ENCODE measurements at places on chromosomes 2 and 18.

DNA sequence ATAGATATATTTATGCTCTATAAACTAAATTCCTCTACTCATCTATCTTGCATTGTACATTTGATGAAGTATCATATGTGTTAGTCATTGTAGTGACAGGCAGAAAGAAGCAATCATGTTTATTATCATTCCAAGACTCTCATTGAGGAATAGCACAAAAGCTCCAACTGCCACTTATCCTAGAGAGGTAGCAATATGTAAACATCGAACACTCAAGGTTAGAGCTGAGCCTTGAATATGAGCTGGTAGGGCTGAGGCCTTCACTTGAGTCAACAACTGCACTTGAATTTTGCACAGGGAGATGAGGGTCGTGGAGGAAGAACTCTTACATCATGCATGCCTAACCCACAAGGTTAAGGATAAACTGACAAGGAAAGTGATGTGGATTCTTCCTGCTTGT, 900.9 kb downstream of the CPS1 start:
- DNase-seq = no peak

DNA sequence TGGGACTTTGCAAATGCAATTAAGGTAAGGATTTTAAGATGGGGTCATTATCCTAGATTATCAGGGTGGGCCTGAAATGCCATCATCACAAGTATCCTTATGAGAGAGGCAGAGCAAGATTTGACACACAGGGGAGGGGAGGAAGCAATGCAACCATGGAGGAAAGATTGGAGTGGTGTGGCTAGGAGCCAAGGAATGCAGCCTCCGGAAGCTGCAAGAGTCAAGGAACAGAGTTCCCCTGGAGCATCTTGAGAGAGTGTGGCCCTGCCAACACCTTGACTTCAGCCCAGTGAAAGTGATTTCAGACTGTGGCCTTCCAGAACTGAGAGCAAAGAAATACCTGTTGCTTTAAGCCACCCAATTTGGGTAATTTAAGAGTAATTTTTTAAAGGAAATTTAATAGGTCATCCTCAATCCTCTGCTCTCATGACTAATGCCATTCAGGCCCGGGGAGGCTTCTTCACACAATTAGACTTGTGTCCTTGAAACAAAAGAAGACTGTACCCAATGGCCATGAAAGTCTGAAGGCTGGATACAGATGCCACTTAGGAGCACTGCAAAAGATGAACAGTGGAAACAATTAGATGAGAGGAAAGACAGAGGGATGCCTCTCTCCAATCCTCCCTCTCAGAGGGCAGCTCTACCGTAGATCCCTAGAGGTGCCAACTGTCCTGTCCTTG, 250.3 kb upstream of the ID2 start:
- DNase-seq = no peak

DNA sequence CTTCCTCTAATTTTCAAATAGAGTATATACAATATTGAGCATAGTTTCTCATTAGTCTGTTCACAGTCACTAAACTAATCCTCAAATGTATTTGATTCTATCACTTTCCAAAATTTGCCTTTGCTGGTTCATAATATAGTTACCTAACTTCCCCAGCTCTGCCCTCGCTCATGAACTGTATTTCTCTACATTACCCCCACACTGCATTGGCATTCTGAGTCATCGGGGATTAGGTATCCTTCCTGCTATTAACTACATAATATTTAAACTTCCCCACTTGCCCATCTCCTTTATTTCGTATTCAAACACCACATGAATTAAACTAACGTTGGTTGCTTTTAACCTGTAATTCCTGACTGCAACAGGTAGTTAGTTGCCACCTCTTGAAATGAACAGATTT, 14.8 kb upstream of the CLASP1 start:
- no peak for DNase-seq

DNA sequence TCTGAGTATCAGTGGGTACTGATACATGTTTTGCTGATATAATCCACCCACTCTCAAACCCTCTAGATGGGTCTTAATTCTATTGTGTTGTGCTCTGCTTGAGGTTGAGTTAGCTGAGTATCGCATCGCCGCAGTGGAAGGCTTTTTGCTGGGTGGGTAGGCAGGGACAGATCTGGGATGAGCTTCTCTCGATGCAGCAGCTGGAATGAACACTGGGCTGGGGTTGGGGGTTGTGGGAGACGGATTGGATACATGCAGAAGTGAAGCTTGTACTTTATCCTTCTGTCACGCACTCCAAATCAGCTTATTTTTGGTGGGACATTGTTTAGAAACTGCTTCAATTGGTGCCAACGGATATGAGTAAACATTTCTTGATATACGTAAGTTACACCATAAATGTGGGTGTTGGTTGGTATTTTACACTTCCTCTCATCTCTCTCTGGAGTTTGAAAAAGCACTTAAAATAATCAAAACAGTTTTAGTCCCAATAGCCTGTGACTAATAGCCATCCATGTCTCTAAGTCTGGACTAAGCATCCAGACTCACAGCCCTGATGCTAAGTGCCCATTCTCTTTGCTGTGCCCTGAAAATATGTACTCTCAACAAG, 107.1 kb downstream of the POLE4 start:
- DNase-seq = no peak

GRCh38 chr2:165561516-165561915, 92.0 kb downstream of the CSRNP3 start:
- DNase-seq = no peak

GRCh38 chr18:39841482-39842365, 2113.3 kb upstream of the PIK3C3 start:
- peak; percentile 94 for DNase-seq

DNA sequence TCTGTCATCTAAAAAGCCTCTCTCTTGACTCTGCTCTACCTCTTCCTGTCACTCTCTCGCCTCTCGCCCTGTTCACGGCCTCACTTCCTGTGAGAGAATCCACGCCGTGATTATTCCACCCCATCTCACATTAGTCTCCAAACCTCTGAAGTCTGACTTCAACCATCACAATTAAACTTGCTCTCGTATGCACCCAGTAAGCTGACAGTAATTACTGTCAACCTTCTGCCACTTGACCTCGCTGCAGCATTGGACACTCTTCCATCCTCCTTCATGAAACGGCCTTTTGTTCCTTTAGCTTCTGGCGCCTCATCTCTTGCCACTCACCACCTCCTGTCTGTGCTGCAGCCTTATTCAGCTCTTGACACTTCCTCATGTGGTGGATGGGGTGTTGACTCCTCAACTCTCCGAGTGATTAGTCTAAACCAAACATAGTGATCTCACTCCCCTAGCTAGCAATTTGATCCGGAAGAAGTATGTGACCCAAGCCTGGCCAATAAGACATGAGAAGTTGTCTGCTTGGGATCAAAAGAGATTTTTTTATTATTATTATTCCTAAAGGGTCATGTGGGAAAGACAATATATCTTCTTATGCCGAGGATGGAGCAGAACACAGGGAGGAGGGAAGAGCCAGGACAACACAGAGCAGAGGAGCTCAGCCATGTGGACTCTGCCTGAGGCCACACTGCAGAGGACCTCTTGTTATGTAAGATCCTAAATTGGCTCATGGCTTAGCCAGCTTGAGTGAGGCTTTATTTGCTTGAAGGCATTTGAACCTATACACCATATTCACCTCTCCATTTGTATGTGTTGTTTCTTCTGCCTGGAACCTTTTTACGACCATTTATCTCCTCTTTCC, 38.4 kb upstream of the MYO1B start:
- DNase-seq = no peak

- no peak for DNase-seq
Observed at GRCh38 chr2:136131484-136131960, 13.6 kb upstream of the CXCR4 start.

DNA sequence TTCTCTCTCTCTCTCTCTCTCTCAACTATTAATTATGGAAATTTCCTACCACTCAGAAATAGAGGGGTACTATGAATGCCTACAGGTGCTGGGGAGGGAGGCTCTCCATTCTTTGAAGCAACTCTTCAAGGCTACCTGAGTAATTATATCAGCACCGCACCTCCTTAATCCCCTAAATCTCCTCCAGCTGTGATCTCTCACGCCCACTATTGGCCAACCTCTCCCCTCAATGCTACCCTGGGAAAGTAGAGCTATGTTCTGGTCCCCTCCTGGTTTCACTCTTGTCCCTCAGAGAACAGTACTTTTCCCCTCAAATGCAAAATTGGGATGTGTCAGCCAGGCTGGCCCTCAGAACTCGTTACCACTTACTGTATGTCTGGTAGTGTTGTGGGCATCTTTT, 1.6 kb downstream of the MOCOS start:
- no peak for DNase-seq

- no peak for DNase-seq
Observed at GRCh38 chr2:172253190-172254052, 150.7 kb upstream of the DLX2 start.

- DNase-seq = no peak
Observed at GRCh38 chr2:105378921-105379383, 19.9 kb downstream of the FHL2 start.

- no peak for DNase-seq
Observed at GRCh38 chr2:32128636-32129035, 37.0 kb upstream of the SLC30A6 start.

GRCh38 chr18:50422286-50422898, 47.5 kb downstream of the SKA1 start:
- DNase-seq = no peak
